Hematopoietic multipotent progenitor cell treated with erythropoietin and hydrocortisone succinate and interleukin-3 and kit ligand, for 8 days (in vitro differentiated cells): ENCODE measurements at places on chromosomes 2 and 18.

DNA sequence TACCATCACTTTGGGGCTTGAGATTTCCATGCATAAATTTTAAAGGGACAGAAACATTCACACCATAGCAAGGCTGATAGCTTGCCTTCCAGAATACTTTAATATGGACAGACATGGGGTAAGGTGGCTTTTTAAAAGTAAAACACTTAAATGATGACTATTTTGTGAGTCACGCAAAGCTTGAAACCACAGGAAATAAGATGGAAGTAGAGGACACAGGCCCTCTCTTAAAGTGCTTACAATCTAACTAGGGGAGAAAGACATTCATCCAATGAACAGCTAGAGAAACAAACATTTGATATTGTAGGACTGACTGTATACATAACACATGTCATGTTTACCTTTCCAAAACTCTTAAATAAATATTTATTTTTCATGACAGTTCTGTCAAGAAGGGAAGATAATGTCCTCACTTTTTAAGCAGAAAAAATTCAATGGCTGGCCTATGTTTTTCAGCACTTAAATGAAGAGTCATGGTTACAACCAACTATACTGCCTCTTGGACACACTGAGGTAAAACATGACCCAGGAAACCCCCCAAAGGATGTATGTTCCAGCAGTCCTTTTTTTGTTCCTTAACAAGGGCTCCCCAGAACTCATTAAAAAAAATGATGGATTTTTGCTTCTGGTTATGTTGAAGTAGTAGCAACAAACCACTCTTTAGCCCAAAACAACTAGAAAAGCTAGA lies 120.0 kb upstream of the RBMS1 start:
- no peak for DNase-seq

DNA sequence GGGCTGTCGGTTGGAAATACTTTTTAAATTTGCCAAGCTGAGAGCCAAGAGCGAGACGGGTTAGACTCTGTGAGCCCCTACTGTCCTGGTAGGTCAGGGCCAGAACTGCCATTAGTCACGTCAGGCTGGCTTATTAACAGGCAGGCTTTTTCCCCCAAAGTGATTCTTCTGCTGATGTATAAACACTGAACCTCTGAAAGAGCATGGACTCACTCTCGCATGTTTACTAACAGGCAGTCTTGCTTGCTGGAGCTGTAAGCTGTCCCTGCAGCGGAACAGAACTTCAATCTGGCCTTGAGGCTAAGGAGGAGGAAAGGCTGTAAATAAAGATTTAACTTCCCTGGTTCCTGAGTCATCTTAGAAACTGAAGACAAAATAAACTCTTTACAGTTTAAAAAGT lies 288.4 kb downstream of the PIEZO2 start:
- no peak for DNase-seq

- DNase-seq: no peak
Observed at GRCh38 chr2:129160879-129161278, 818.6 kb upstream of the RAB6C start.

- no peak for DNase-seq
Observed at GRCh38 chr2:208047840-208048239, 22.5 kb upstream of the PLEKHM3 start.

DNA sequence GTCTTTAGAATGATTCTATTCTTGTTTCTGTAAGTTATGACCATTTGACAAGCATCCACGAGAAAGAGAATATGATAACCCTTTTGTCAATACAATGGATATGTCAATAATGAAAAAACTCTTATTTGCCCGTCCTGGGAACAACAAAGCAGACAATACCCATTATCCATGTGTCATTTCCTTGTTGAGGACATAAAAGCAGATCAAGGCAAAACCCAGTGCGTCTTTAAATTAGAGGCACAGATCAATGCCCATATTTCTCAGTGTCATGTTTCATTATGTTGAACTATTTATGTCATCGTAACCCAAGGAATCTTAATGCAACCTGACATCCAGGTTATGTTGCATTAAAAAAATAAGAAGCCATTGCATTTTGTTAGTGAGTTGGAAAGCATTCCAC lies 365.0 kb upstream of the CELF4 start:
- no peak for DNase-seq

- no peak for DNase-seq
Observed at GRCh38 chr2:201730651-201731285, 32.3 kb upstream of the MPP4 start.

DNA sequence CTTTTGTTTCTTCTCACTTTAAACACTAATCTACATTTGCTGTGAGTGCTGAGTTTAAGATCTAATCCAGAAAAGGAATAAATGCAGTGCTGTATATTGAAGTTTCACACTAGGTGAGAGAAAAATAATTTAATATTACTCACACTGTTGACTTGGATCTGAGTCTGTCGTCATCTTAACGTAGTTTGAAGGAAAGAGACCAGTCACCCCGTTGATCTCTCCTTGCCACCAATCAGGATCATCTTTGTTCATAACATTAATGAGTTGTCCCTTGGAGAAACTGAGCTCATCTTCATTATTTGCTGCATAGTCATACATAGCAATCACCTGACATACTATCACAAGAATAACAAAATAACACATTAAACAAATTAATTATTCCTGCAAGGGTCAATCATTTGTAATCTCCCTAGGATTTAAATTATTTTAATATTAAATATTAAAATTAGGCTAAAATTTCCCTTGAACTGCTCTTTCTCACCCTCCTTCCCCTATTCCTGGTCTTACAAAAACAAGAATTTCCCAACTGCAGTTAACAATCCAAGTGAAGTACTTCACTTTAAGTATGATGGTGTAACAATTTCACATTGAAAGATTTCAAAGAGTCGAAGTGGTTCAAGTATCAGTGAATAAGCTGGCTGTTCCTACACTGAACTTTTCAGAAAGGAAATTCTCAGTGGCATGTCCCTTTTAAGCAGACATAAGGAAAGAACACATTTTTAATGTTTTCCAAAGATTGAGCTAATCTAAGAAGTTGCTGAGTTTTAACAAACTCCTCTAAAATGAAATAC lies 71.3 kb downstream of the FAM228A start:
- DNase-seq: no peak

DNA sequence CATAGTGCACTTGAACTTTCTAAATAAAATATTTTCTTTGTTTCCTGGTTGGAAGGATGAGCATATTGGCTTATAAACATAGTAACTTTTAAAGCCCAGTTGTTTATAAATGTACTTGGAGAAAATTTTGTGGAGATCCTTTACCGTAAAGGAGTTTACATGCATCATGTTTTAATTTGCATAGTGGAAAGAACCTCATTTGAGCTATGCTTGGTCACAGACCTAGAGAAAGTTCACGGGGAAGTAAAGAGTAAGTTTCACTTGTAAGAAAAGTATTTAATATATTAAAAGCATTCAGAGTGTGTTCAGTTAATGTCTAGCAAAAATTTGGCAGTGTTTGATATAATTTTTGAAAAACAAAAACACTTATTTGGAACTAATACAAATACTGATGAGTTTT lies 45.3 kb downstream of the PIKFYVE start:
- DNase-seq: no peak

DNA sequence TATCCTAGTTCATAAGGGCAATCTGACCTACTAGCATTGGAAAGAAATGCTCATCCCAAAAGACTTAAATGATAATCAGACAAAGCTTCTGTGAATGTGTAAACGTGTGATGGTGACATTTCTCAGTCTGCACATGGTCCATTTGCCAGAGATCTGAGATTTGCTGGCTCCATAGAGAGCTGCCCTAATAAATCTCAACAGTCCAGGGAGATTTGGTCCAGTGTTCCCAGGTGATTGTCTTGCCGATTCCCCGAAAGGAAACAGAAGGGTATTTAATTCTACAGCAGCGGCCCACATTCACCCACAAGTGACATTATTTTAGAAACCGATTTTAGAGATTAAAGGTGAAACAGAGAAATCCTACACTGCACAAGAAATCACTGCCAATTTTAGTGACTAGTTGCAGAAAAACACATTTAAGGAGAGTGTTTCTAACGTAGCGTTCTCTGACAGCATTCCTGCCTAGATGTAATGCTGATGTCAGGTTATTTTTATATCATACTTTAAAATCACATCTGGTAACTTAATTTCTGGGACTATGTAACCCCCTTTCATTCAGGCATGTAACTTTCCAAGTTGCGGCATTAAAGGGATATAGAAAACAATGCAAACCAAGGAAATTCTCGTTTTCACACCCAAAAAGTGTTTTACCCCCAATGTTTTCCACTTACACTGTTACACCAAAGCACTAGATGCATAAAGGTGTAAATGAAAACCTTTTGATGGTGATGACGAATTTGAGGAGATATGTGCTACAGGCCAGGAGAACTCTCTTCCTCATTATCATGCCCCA lies 231.9 kb upstream of the FN1 start:
- no peak for DNase-seq

DNA sequence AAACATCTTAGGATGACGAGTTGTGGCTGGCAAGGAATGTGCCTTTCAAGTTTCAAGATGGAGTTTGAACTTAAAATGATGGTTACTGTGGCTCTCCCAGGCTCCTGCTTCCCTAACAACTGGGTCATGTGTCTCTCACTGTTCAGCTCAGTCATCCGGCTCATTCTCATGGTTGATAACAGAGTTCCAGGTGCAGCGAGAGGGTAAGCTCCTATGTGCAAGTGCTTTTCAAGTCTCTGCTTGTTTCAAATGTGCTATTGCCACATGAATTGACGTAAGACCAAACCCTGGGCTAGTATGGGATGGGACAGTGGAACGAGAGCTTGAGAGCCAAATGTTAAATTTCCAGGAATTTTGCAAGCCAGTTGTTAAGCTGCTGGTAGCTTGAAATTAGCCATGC lies 19.5 kb upstream of the PUM2 start:
- no peak for DNase-seq

DNA sequence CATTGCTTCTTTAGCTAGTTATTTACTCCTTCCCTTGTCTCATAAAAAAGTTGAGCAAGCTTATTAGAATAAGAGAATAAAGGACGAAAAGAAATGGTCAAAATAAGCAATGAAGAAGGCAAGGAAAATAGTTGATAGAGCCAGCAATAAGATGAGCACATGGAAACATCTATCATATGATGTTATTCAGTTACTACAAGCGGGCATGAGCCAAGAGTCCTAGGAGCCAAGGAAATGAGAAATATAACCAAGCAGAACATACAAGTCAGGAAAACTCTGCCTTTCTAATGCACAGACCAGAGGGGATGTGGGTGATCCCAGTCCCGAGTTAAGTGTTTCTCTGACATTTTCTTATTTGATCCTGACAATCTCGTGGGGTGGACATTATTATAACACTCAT lies 33.9 kb downstream of the INO80C start:
- DNase-seq: no peak

GRCh38 chr18:45050712-45051601 lies 370.3 kb downstream of the SETBP1 start:
- DNase-seq: no peak

GRCh38 chr2:22800412-22800811 lies 584.6 kb upstream of the KLHL29 start:
- DNase-seq: no peak

GRCh38 chr2:76159042-76159648 lies 448.4 kb upstream of the GCFC2 start:
- no peak for DNase-seq

DNA sequence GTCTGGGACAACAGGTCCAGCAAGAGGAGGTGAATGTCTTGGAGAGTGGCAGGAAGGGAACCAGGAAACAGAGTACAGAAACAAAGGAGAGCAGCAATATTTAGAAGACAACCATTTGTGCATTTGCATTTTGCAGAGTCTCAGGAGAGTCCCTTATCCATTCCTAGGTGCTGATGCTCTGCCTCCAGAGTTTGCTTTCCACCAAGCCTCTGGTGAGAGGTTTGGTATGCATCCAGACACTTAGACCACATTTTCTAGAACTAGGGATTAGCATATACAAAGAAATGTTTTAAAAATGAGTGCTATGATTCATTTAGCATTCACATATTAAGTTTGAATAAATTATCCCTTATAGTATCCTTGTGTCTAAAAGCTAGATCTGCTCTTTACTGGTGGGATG lies 18.5 kb upstream of the LRATD1 start:
- DNase-seq: no peak

- DNase-seq: no peak
Observed at GRCh38 chr18:13225261-13225660, 6.7 kb downstream of the LDLRAD4 start.

- peak; percentile 44 for DNase-seq
Observed at GRCh38 chr2:237662671-237663093, 35.3 kb downstream of the LRRFIP1 start.

- DNase-seq: no peak
Observed at GRCh38 chr2:99096728-99097127, 44.8 kb upstream of the C2orf15 start.

GRCh38 chr2:169562519-169562918 lies 11.1 kb downstream of the FASTKD1 start:
- DNase-seq: no peak

DNA sequence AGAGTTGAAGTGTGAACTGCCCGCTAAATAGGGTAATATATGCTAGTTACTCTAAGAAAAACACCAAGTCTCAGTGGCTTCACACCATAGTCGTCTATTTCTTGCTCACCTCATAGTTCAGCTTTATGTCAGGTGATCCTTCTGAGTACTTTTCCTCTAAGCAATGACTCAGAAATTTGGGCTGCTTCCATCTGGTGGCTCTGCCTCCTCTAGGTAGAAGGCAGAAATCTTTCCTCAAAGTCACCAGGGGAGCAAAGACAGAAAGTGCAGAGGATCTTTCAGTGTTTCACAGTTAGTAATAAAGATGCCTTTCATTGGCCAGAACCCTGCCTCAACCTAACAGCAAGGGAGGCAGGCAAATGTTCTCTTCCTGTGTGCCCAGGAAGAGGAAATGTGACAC lies 17.3 kb downstream of the CDH20 start:
- DNase-seq: no peak

DNA sequence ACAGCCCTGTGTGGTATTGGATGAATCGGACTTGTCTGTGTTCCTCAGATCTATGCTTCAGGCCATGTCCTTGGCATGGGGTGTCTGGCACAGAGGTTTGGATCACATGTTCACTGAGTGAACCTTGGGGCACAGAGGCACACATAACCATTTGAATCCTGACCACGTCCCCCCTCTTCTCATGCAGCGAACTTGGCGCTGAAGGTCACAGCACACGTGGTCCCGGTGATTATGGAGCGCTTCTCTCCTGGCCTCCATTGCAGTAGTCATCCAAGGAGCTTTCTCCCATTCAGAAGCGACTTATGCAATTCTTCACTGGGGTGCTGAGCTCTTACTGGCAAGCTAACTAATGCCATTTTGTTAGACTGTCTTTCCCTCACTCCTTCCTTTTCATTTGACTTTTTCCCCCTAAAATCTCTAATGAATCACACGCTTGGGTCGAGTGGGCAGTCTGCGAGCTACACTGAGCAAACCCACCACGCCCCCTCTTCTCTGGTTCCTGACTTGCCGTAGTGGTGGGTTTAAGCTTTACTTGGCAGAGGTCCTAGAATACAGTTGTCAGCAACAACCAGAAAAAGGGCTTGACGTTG lies 59.4 kb downstream of the KCNG2 start:
- no peak for DNase-seq

DNA sequence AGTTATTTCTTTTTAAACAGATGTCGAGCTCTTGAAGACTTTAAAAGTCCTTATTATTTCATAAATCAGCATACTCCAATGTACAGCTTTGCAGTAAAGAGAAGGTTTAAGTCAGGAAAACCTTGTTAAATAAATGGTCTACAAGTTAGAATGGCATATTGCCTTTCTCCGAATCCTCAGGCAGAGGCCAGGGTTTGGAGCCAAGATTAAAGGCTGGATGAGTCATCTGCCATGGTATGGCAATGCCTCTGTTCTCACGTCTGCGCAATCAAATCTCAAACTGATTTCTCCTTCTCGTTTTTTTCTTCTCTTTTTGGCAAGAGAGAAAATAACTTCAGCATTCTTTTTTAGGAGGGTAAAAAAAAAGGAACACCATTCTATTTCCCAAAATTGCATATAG lies 5.6 kb upstream of the KCNJ3 start:
- no peak for DNase-seq
